ENCODE measurements at places on chromosomes 4 and X.

GRCh38 chrX:123917069-123917468 lies 44.4 kb upstream of the STAG2 start:
- DNase-seq = no peak

- DNase-seq = no peak
These were observed 68.2 kb downstream of the GPC3 start for GRCh38 chrX:133916984-133917722.

GRCh38 chr4:90614371-90614770 lies 487.2 kb downstream of the CCSER1 start:
- no peak for DNase-seq

DNA sequence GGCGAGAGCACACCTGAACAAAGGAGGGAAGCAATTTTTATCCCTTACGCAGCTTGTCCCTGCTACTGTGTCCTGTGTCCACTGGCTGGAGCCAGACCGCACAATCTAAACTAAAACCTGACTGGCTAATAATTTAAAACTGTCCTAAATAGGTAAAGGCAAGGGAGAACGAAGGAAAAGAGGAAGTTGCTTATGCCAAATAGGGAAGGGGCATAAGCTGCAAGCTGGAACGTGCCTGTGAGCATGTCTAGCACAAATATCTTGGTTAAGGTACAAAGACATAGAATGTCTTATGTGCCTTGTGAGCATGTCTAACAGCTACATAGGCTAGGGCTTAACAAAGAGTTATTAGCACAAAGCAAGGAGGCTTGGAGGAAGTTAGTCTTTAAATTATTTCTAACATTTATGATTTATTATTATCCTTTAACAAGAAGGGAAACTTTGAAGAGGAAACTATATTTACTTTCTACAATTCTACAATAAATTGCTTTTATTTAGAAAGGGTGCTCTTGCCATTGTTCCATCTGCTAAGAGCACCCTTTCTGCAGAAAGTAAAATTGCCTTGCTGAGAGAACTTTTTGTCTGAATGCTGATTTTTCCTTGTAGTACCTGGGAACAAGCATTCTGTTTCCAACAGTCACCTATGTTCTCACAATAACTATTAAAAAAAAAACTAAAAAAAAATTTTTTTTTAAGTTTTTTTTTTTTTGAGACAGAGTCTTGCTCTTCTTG lies 80.6 kb upstream of the CBR4 start:
- no peak for DNase-seq

- DNase-seq = no peak
These were observed 11.7 kb downstream of the AFP start for GRCh38 chr4:73447671-73448070.

GRCh38 chrX:103376979-103377324 lies 614 bp downstream of the BEX3 start:
- DNase-seq = no peak

- DNase-seq = no peak
These were observed 94.3 kb downstream of the GPRIN3 start for GRCh38 chr4:89213382-89213701.

DNA sequence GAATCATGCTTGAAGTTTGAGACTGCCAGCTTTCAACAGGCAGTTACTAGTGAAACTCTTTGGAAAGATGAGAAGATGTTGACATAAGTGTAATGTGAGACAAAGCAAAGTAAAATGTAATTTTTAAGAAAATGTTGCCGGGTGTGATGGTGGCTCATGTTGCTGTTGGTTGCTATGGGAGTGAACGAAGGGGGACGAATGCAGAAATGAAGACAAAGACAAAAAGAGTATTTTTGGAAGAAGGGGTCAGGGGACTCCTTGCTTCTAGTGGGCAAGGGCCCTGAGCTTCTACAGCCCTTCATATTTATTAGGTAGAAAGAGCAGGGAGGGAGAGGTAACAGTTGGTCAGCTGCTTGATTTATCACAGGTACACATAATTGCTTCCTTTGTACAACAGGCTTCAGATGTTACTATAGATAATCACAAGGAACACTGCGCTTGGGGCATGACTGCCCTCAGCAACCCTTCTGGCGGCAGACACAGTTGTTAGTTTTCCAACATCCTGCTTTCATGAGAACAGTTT lies 11.9 kb upstream of the UGDH start:
- DNase-seq = no peak

GRCh38 chrX:47078129-47079043 lies at the start of gene RGN:
RGN (plus strand) TSS chrX:47078443; CDS start chrX:47081145, 2,702 bp downstream.
- DNase-seq = no peak

GRCh38 chr4:72208421-72209075 lies 176.7 kb downstream of the NPFFR2 start:
- DNase-seq = no peak

GRCh38 chrX:23134136-23134535 lies 134.4 kb downstream of the DDX53 start:
- DNase-seq = no peak

DNA sequence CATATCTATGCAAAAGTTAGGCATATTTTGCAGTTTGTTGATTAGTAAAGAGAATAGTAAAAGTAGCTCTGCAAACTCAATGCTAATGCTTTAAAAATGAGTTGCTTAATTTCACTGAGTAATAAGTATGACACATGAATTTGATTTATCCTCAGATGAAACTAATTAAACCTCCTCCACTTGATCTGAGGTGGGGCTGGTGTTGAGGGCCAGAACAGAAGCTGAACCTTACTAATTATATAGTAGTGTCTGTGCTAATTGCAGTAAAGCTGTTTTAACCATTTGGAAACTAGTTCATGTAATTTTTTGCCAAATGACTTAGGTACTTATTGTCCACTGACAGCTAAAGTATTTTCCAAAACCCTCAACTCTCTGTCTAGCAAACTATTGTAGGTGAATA lies 7.7 kb upstream of the PGAM4 start:
- no peak for DNase-seq

DNA sequence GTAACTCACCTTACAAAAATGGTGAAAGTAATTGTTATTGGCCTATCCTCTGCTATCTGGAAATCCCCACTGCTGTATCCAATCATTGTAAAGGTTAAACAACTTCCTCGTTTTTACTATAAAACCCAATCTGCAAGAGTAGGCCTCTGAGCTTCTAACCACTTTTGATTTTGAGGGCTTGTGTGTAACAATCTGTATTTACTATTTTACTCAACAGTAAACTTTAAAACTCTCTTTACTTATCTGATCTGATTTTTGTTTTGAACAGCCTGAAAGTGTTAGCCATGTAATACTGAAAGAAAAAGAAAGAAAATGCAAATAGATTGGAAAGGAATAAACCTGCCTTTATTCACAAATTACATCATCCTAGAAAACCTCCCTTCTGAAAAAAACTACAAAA lies 63.1 kb downstream of the SLC10A7 start:
- DNase-seq = no peak

GRCh38 chr4:40837094-40837870 lies 87.5 kb downstream of the NSUN7 start:
- DNase-seq = no peak

GRCh38 chrX:15405846-15406245 lies 21.6 kb upstream of the VEGFD start:
- DNase-seq = no peak

DNA sequence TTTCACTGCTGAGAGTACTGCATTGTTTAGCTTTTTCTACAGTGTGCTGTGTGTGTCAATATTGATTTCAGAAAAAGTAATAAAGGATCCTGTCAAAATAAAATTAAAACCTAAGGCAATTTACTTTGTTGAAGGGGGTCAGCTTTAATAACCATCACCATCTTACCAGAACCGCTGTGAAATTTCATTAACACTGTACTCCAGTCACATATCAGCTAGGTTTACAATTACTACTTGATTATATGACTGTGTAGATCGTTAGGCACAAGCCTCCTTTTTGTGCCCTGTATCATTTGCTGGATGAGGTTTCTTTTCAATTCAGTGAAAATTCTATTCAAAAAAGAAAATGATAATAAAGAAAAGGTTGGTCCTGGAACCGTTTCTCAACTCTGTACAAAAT lies 917.2 kb downstream of the CENPC start:
- no peak for DNase-seq

- DNase-seq = no peak
These were observed 44.2 kb downstream of the SLITRK2 start for GRCh38 chrX:145861818-145862217.

GRCh38 chr4:88697141-88697540 lies 488 bp downstream of the NAP1L5 start:
- DNase-seq = no peak

Data from GM12878 (cell line).